ENCODE measurements at places on chromosomes 1 and 21.
A peak's percentile ranks its signal among the peaks of the same experiment; 100 is the strongest.

DNA sequence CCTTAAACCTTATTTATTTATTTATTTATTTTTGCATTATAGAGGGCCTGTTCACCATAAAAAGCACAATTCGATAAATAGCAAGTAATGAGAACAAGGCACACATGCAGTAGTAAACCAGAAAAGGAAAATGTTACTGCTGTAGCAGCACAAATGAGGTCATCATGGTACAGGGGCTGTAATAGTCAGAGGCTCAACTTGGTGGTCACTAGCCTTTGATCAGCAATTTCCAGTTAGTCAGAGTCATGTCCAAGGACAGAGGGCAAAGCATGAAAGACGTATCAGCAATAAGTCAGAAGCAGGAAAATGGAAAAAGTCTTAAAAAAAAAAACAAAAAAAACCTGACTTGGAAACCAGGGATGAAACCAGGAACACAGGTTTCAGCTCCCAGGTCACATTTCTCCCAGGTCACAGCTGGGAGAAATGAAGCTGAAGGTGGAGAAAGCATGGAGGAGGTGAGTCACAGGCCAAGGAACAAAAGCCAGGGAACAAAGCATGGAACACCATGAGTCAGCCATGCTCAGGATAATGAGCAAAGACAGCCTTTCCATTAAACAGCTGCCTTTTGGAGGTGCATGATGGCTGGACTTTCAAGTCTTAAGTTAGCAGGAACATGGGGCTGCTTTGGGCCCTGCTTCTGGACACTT is 556.3 kb downstream of the LTN1 start:
- DNase-seq: no peak

DNA sequence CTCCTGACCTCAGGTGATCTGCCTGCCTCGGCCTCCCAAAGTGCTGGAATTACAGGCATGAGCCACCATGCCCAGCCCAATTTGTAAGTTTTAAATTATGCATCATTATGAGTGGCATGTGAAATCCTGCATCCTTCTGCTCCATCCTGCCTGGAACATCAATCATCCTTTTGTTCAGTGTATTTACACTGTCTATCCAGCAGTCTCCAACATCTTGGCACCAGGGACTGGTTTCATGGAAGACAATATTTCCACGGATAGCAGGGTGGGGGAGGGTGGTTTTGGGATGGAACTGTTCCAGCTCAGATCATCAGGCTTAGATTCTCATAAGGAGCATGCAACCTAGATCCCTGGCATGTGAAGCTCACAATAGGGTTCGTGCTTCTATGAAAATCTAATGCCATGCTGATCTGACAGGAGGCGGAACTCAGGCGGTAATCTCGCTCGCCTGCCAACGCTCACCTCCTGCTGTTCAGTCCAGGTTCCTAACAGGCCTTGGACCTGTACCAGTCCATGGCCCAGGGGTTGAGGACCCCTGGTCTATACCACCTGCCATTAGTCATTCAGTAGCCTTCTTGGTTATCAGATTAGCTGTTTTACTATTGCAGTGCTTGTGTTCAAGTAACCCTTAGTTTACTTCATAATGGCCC is 22.2 kb upstream of the TCEA3 start:
- DNase-seq: no peak

DNA sequence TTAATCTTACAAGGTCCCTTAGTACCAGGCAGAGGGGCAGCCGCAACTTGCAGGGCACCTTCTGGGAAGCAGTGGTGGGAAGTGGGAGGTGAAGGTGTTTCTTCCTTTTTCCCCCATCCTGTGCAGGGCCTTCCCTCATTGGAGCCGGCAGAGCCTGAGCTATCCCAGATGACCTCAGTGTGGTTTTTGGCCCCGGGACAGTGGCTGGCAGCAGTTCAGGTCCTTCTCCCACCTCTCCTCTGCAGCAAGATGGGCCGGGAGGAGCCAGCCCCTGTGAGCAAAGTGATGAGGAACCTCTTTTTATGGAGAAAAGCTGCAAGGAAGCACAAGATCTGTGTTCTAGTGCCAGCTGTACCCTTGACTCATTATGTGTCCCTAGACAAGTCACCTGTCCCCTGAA is 6.8 kb downstream of the PFKFB2 start:
- DNase-seq: no peak

GRCh38 chr1:239944666-239945065 is 147.0 kb upstream of the FMN2 start:
- DNase-seq: no peak

GRCh38 chr21:42820616-42821465 is 58.5 kb downstream of the WDR4 start:
- no peak for DNase-seq

- DNase-seq: no peak
These were observed 20.3 kb upstream of the TBX19 start for GRCh38 chr1:168260393-168260792.

DNA sequence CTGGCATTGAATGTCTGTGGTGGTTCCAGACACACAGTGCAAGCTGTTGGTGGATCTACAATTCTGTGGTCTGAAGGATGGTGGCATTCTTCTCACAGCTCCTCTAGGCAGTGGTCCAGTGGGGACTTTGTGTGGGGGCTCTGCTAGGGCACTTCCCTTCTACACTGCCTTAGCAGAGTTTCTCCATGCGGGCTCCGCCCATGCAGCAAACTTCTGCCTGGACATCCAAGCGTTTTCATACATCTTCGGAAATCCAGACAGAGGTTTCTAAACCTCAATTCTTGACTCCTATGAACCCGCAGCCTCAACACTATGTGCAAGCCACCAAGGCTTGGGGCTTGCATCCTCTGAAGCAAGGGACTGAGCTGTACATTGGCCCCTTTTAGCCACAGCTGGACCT is 43.0 kb downstream of the RGS18 start:
- no peak for DNase-seq

- DNase-seq: no peak
These were observed 81.0 kb upstream of the LHX8 start for GRCh38 chr1:75053207-75053606.

DNA sequence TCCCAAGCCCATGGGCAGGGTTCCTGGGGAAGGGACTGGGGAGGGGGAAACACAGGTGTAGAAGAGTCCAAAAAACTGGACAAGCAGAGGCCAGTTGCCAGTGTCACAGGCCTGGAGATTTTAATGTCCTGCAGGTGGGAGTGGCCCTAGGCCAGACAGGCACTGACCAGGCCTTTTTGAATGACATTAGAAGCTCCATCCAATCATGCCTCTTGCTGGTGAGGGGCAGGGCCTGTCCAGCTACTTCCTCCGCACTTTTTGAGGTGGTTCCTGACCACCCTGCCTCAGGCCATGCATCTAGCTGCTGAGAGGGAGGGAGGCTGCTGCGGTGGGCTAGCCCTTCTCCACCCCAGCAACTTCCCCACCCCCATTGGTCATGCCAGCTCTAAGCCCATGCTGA is 15.9 kb upstream of the KIF21B start:
- no peak for DNase-seq

DNA sequence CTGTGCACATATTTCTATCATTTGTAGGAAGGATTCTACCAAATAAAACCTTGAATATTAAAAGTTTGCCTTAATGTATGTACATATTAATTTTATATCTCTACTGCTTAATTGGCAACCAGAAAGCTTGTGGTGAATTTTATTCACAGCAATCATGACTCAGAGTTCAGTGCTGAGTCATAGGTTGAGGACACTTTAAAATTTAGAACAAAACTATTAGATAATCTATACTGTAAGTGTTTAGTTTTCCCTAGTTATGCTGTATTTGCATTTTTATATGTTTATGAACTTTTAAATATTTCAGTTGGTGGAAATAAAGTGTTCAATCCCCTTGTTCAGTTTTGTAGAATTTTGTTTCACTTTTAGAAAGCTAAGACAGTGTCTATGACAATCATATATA is 841.5 kb downstream of the KCNT2 start:
- no peak for DNase-seq

DNA sequence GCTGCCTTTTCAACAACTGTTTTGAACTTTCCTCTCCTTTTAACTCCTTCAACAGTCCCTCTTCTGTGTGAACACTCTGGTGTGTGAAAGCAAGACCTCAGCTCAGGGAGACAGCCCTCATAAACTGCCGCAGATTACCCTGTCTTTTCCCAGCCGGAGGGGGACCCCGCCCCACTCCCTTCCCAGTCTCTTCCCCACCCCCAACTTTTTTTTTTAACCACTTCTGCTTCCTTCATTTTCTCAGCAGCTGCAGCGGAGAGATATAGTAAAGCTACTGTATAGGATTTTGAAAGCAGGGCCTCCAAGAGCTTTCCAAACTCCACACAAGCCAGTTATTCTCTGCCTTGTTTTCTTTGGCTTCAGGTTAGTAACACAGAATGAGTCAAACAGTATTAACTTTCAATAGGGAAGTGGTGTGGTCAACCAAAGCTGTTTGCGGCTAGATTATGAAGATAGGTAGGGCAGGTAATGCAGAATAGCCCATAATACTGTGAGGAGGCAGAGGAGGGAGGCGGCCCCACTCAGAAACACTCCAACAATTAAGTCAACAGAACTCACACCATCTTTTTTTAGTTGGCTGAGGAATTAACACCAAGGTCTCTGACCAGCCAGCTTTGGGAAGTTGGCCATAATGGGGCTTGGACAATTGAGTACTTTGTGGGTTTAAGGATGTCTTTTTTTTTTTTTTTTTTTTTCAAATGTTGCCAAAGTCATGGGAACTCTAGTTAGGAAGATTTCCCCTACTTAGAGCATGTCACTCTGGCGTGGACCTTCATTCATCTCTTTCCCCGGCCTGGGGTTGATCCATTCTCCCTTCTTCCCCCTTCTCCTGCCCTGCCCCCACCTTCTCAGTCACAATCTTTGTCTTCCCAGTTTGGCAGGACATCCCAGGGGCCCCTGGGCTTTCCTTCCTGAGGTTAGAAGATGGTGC is 177.0 kb downstream of the CLIC6 start:
- DNase-seq: no peak

- no peak for DNase-seq
These were observed 866 bp upstream of the WNT2B start for GRCh38 chr1:112507921-112508277.

- no peak for DNase-seq
These were observed 334.8 kb downstream of the RPS6KC1 start for GRCh38 chr1:213385806-213386324.

DNA sequence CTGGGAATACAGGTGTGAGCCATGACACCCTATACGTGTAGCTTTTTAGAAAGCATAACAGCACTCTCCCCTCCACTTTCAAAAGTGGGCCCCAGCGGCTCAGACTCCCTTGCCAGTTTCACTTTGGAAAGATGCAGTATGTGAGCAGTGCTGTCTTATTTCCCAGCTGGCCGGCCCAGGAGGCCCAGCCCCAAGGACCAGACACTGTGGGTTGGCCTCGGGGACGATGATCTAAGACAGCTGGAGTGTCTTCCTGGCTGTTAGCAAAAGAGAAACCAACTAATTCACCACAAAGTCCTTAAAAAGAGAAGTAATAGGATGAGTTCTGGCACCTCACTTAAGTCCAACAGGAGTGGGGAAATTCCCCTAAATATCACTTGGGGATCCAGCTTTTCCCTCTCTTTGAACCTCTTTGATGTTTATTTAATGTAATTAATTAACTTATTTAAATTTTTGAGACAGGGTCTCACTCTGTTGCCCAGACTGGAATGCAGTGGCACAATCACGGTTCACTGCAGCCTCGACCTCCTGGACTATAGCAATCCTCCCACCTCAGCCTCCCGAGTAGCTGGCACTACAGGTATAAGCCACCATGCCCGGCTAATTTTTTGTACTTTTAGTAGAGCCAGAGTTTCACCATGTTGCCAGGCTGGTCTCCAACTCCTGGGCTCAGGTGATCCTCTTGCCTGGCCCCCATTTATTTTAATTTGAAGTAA is 17.6 kb upstream of the CLIC4 start:
- DNase-seq: no peak

DNA sequence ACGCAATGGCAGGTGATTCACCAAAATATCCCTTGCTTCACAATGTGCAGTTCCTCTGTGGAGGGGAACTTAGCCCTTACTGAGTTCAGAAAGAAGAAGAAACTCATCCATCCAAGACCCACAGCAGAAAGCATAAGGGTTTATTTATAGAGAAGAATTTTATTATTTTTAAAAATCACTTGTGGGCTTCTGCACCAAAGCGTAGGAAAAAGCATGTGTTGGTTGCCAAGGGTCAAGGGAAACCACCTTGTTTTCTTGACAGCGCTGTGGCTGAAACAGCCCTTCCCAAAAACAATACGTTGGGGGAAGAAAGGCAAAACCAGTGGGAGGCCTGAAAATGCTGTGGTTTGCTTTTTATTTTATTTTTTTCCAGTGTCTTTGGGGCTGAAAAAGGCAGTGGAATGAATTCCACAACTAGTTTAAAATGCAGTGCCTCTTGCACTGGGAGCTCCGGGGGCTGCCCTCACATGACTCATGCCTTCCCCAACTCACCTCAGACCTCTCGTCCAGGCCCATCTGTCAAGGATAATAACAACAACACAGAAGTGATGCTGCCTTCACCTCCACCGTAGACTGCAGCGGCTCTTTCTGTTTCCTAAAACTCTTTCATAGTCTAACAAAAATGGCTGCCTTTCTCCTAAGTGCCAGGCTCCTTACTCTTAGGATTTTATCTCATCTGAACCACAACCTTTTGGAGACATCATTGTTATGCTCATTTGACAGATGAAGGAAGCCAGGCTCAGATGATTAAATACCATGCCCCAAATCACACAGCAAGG is 224.2 kb upstream of the JUN start:
- no peak for DNase-seq

DNA sequence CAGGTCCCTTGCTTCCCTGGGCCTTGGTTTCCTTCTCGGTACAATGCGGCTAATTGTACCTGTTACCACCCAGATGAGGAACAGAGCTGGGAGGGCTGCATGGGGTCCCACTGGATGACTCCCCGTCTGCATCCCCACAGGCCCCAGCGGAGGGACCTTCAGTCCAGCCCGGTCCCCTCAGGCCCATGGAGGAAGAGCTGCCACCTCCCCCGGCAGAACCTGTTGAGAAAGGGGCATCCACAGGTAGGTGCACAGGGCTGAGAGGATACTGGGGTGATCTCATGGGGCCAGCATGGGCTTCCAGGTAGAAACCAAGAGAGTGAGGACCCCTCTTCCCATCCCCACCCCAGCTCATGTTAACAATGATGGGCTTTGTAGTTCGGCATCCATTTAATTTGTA is 9.8 kb downstream of the FBLIM1 start:
- DNase-seq: no peak

- peak; percentile 57 for DNase-seq
These were observed at the start of gene MCOLN2 for GRCh38 chr1:84996846-84997666. TSS of gene MCOLN2 (minus strand) at chr1:84997113. CDS start at chr1:84996872, 241 bp downstream.

GRCh38 chr1:186225096-186225495 is 150.0 kb downstream of the TPR start:
- DNase-seq: no peak

GRCh38 chr1:230250666-230251065 is 175.5 kb downstream of the PGBD5 start:
- no peak for DNase-seq

DNA sequence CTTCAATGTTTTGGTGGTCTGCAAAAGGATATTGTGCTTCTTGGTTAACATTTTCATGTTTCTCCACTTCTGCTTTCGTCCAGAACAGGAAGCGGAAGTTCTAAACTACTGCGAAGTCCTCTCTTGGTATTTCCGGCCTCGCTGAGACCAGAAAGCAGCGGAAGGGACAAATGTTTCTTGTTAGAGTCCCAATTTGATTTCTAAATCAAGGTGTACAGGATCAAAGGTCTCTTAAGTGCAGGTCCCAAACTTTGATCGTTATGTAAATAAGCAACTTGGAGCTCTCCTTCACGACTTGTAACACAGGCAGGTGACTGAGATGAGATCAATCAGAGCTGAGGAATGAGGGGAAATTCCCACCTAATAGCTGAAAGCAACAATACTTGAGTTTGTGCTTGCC is 40.1 kb upstream of the HMCN1 start:
- DNase-seq: no peak
